Stimulated activated CD8-positive, alpha-beta memory T cell treated with anti-CD3 and anti-CD28 coated beads, Interleukin-7, amount 100 ng/mL, for 4 hours (primary cell): ENCODE measurements at places on chromosomes 5 and 9.

- DNase-seq = no peak
Observed at GRCh38 chr9:90307891-90308290, 334.7 kb downstream of the DIRAS2 start.

- DNase-seq = no peak
Observed at GRCh38 chr5:9850456-9850855, 220.3 kb upstream of the TAS2R1 start.

GRCh38 chr5:43006424-43007202, 33.5 kb downstream of the ANXA2R start:
- no peak for DNase-seq

GRCh38 chr5:181111010-181111409, 20.0 kb downstream of the OR2V1 start:
- DNase-seq = no peak

DNA sequence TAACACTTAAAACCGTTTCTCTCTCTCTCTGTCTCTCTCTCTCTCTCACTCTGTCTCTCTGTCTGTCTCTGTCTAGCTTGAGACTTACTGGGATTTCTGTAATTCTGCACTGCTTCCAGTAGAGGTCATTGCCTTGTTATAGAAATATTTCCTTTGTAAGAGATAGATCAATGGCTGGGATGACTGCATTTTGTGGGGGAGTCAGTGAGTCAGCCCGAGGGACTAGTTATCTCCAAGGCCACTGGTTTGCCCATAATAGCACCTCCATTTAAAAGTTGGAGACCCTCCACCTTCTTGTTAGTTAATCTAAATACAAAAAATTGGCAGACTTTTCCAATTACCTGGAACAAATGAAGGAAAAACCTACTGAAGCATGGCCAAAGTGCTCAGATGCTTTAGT, 547.2 kb downstream of the LRRC70 start:
- no peak for DNase-seq

DNA sequence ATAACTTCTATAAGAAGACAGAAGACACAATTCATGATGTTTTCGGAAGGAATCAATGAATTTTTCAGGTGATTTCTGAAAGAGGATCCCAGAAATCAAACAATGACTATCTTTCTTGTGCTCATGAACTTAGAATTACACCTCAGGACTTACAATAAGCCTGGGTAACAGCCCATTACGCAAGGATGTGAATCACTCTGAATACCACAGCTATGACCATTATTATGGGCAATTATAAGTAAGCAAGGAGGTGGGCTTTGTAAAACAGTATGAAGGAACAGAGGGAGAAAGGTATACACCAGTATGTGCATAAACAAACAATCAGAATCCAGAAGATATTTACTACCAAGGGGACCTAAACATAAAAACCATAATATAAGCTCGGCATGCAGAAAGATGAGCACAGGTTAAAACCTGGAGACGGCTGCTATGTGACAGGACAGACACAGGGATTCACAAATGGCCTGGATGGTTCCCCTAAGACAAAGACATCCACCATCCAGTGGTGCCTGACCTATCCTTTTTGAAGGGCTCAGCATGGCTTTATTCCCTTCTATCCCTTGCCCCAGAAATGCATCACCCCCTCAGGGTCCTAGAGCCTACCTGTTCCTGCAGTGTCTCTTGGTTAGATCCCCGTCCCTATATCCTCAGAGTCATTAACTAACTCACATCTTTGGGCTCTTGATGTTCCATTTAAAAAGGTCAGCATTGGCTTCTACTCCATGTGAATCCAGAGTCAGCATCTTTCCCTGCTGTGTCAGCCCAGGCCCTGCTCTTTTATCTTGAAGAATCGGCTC, 21.8 kb upstream of the PPP2CA start:
- DNase-seq = no peak

GRCh38 chr9:115285836-115286235, 167.9 kb upstream of the TNC start:
- DNase-seq = no peak

DNA sequence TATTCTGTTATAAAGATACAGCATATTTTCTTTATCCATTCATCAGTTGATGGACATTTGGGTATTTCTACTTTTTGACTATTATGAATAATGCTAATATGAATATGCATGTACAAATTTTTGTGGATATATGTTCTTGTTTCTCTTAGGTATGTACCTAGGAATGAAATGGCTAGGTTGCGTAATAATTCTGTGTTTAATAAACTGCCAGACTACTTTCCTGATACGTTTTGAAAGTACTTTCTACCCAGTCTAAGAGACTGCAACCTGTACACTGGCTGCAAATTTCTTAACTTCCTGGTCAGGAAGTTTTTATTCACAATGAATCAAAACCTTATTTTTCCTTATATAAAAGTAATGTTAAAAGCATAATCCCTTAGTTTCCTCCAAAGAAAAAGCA, 93.9 kb upstream of the STARD4 start:
- no peak for DNase-seq

- DNase-seq = no peak
Observed at GRCh38 chr9:99660191-99660636, 161.5 kb upstream of the NR4A3 start.

DNA sequence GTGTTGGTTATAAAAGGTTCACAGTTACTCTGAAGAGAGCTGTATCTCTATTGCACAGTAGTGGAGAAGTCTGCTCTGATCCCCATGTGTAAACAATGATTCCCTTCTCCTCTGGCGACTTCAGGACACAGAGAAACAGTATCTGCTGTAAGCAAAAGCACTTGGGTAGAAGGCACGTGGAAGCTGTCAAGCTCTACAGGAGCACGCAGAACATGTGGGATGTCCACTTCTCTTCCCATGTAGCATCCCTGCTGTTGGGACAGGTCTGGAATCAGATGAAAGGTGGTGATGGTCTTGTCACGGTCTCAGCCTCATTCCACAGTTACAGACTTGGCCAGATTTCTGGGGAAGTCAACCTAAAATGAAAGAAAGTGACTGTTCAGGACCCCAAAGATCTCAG, 9.4 kb upstream of the MAPK9 start:
- DNase-seq = no peak

DNA sequence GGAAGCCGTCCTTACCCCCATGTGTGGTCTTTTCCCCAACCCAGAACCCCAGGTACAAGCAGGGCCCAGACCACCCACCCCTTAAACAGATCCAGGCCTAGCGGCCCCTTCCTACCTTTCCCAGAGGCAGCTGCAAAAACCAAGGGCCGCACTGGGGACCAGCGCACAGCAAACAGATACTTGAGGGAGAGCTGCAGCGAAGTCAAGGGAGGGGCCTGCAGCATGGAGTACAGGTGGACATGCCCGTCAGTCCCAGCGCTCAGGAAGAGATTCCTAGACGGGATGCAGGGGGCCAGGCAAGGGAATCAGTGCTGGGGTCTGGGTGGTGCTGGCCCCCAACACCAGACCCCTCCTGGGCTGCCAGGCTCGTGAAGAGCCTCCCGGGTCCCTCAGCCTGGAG, 22.5 kb downstream of the DYNC2I2 start:
- DNase-seq = no peak

- no peak for DNase-seq
Observed at GRCh38 chr9:115213818-115214334, 95.9 kb upstream of the TNC start.

DNA sequence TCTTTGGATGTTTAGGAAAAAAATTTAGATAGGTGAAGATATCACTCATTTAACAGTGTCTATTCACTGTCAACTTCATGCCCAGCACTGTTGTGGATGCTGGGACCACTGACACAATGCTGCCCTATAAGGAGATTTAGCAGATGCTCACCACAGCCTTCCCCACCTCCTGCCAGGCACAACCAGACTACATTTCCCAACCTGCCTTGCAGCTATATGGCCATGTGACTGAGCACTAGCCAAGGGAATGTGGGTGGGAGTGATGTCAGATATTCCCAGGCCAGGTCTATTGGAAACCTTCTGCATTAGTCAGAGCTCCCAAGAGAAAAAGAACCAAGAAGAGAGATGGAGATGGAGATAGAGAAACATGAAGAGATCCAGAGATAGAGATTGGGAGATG, 302.6 kb upstream of the TAS2R1 start:
- DNase-seq = no peak

- no peak for DNase-seq
Observed at GRCh38 chr5:5381310-5381913, 41.1 kb upstream of the ICE1 start.

DNA sequence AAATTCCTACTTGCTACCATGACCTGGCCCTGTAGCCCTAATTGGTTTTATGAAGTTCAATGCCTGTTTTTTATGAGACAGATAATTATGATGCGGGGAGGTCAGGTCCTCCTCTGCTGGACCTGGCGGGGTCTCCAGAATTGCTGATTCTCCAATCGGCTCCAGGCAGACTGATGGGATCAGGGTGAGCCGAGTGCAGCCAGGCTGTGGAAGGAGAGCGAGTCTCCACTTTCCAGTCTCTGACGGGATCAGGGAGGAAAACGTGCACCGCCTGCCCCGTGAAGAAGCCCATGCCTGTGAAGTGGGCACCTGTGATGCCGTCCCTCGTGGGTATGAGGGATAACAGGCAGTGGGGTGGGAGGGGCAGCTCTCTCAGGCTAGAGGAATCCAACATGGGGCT, 71.5 kb upstream of the HSPA9 start:
- DNase-seq = no peak

DNA sequence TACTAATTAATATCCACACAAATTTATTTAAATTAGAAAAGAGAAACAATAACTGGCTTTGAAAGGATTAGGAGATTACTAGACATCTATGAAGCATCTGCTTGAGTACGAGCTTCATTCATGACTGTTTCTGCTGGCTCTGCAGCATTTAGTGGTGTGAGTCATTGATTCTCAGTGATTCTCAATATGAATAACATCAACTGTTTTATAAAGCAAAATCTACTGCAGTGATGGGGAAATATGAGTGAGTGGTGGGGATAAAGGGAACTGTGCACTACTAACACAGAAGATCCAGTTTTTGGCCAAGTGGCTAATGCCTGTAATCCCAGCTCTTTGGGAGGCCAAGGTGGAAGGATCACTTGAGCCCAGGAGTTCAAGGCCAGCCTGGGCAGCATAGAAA, 8.4 kb downstream of the FNBP1 start:
- no peak for DNase-seq

DNA sequence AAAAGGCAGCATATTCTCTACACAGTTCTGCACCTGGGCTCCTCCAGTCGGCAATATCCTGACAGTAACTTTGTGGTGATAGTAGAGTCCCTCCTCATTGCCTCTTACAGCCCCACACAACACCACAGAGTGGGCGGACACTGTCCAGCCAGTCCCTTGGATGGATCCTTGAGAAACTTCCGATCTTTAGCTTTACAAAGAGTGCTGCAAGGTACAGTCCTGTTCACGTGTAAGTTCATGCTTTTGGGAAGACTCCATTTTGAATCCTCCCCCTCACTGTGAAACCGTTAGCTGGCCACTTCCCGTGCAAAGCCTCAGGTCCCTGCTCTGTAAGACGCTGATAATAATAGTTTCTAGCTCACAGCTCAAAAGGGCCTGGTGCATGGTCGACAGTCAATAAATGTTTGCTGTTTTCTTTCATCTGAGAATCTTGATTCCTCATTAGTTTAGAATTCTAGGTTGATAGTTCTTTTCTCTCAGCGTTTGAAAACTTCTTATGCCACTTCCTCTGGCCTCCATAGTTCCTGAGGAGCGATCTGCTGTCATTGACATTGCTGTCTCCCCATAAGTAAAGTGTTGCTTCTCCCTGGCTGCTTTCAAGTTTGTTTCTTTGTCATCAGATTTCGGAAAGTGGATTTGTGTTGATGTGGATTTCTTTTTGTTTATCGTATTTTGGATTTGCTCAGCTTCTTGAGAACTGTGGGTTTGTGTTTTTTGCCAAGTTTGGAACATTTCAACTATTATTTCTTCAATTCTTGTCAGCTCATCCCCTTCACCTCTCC, 82.9 kb downstream of the COL23A1 start:
- no peak for DNase-seq

DNA sequence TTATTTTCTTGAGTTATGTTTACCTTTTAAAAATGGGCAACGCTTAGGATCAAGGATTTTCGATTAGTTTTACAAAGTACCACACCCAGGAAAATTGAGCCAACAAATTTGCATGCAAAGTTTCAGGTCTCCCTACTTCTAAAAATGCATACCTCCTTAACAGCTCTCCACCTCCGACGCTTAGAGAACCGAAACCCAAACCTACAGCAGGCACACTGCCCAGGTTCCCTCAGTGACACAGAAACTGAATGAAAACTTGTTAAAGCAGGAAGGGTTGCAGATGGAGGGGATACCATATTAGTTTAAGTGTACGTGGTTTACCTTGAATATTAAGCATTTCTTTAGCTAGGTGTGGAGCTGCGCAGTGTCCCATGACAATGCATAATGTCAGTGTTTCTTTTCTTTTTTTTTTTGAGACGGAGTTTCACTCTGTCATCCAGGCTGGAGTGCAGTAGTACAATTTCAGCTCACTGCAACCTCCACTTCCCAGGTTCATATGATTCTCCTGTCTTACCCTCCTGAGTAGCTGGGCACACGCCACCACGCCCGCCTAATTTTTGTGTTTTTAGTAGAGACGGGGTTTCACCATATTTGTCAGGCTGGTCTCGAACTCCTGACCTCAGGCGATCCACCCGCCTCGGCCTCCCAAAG, 1.6 kb upstream of the SUB1 start:
- DNase-seq = no peak

DNA sequence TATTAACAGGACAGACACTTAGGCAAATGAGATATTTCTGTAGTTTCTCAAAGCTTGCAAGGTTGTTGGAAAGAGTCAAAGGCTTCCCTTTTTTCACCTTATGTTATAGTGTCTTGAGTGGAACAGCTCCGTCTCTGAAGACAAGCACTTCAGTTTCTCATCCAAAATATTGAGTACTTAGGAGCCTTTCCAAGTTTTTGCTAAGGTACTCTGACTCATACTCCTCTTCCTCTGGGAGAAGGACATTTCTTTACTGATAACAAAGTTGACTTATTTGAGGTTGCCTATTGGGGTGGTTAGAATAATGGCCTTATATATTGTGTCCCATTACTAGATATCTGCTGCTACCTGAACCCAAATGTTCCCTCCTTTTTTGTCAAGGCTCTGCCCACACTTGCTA, 869.6 kb downstream of the MAT2B start:
- DNase-seq = no peak

DNA sequence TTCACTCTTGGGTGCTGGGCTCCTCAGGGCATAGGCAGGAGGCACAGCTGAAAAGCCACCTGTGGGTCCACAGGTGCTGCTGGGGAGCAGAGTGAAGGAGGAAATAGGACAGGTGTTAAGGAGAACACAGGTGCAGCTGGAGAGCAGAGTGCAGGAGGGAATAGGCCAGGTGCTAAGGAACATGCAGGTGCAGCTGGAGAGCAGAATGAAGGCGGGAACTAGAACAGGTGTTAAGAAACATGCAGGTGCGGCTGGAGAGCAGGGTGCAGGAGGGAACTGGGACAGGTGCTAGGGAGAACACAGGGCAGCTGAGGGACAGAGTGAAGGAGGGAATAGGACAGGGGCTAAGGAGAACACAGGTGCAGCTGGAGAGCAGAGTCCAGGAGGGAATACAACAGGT, 43.8 kb upstream of the PLEKHG4B start:
- DNase-seq = no peak
